GM12891 (cell line): ENCODE measurements at places on chromosomes 5 and 9.

- no peak for DNase-seq
Measured at GRCh38 chr5:5487585-5488360, 65.3 kb downstream of the ICE1 start.

DNA sequence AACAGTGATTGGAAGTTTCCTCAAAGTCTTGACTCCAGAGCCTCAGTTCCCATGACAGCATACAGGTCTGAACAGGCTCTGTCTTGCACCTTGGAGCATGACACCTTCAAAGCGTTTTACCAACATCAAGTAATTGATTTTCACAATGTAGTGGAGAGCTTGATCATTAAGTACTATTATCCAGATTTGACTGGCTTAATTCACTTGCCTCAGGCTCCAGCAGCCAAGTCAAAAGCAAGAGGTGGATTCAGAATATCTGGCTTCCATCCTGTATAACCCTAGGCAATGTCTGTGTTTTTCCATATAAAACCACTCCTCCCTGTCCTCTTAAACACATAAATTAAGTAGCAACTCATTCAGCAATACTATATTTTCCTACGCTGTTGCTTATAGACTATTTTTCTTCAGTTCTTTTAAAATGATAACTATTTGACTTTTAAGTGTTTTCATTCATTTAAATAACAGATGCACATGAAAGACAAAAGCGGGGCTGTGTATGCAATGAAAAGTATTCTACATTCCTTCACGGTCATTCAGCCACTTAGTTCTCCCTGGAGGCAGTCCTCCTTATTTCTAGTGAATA lies 150.8 kb upstream of the RANBP3L start:
- no peak for DNase-seq

GRCh38 chr5:149108651-149109280 lies 32.5 kb upstream of the ABLIM3 start:
- DNase-seq: no peak

DNA sequence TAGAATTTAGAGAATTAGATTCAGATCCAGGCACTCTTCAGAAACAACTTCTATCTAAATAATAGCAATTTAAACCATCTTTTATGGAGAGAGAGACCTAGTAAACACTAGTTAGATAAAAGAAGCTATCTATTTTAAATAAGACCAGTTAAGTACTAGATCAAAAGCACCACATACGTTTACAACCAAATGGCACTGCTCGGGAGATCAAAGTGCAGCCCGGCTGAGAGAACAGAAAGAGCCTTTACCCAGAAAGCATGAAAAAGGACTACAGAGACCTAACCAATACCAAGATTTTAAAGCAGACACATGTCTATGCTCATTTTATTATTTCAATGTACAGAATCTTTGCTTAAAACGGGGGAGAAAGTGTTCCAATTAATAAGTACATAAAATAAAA lies 30.8 kb downstream of the LIX1 start:
- DNase-seq: no peak

- DNase-seq: peak; percentile 8
Measured at GRCh38 chr9:136804509-136805206, 3.1 kb upstream of the RABL6 start.

DNA sequence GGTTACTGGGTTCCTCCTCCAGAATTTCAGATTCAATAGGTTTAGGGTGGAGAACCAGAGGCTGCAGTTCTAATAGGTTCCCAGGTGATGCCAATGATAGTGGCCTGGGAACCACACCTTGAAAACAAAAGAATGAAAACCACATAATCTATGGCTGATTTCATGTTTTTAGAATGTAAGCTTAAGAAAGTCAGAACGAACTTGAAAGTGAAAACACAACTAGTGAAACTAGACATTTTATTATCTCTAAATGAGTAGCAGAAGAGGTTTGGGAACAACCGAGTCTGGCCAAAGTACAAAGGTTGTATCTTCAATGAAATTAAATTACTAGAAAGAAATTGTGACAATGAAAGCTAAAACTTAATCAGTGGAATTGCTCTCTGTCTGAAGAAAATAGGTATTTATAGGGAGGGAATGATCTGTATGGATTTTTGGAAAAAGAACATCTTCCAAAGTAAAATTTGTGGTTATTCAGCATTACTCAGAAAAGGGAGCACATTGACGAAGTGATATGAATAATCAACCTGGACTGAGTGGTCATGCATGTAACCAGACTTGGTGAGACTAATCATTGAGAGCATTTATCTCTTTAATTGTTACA lies 24.9 kb upstream of the CEP120 start:
- DNase-seq: no peak

GRCh38 chr5:173155912-173156311 lies 11.6 kb downstream of the BNIP1 start:
- DNase-seq: no peak

GRCh38 chr9:35705836-35706430 lies 16.2 kb upstream of the TPM2 start:
- no peak for DNase-seq

GRCh38 chr9:81456431-81457006 lies 232.8 kb downstream of the TLE1 start:
- DNase-seq: no peak

- DNase-seq: no peak
Measured at GRCh38 chr9:96255698-96256097, 46.3 kb downstream of the HSD17B3 start.

- DNase-seq: no peak
Measured at GRCh38 chr5:40781843-40782409, 16.2 kb downstream of the PRKAA1 start.

DNA sequence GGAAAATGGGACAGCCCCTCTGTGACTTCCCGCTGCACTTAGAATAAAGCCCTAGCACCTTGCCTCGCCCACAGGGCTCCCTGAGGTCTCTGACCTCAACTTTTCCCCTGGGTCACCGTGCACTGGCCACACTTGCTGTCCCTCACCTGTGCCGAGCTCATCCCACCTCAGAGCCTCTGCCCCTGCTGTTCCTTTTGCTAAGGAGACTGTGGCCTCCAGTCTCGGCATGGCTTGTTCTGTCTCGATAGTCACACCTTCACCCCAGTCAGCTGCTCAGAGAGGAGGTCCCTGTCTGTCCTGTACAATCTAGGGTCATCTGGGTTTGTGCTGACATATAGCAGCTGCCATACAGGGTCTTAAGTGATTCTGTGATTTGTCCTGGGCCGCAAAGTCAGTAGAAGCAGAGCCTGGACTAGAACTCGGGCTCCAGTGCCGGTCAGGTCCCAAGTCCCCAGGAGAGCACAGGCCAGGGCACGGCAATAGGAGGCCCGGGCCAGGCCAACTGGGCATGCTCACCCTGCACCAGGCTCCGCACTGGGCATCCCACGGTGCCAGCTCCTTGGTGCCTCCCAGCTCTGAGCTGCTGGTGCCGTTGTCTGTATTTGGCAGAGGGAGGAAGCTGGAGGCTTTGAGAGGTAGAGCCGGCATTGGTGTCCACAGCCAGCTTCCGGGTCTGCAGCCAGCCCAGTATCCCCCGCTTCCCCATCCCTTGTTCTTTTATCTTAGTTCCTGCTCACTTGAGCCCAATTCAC lies 35.2 kb downstream of the NCS1 start:
- DNase-seq: no peak

- no peak for DNase-seq
Measured at GRCh38 chr5:40071870-40072269, 607.8 kb upstream of the PTGER4 start.

DNA sequence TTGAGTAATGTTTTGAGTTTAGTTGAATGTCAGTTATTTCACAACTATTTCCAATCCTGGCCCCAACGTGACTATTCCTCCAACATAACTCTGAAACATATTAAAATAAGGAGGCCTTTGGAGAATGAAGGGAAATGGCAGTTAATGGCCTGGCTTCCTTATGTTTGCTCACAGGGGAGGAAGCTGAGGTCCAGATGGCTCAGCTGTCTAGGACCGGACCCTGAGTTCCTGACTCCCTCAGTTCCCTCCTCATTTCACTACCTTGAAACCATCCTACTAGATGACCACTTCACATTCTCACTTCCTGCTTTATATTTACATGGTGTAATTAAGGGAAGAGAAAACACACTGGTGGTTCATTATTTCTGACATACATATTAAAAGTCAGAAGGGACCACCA lies 6.6 kb downstream of the OTULINL start:
- no peak for DNase-seq

GRCh38 chr5:117547192-117547591 lies 972.6 kb upstream of the SEMA6A start:
- DNase-seq: no peak

- no peak for DNase-seq
Measured at GRCh38 chr5:42454216-42454995, 31.2 kb downstream of the GHR start.

GRCh38 chr9:137286975-137287383 lies 9.5 kb downstream of the TOR4A start:
- no peak for DNase-seq

- DNase-seq: no peak
Measured at GRCh38 chr5:95741458-95741857, 10.3 kb downstream of the RHOBTB3 start.

DNA sequence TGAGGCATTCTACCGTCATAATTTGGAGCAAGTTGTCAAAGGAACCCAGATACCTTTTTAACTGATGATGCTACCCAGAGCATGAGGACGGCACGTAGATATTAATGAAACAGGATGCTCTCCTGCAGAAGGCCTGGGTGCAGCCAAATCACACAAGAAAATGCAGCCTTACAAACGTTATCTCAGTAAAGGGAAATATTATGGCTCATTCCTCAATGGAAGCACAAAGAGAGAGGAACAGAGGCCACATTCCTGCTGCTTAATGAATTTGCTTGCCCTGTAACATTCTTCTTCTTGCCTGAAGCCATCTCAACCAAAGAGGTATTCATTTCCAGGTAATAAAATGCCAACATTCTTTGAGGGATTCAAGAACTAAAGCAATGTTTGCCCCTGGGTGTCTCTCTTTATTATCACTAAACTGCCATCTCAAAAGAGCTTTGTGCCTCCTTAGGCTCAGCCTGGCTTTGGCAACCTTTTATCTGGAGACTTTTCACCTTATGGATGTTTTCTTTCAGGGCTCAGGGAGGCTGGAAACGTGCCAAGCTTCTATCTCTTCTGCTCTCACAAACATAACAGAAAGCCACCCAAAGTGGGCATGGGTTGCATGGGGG lies 92.9 kb downstream of the TNC start:
- no peak for DNase-seq

DNA sequence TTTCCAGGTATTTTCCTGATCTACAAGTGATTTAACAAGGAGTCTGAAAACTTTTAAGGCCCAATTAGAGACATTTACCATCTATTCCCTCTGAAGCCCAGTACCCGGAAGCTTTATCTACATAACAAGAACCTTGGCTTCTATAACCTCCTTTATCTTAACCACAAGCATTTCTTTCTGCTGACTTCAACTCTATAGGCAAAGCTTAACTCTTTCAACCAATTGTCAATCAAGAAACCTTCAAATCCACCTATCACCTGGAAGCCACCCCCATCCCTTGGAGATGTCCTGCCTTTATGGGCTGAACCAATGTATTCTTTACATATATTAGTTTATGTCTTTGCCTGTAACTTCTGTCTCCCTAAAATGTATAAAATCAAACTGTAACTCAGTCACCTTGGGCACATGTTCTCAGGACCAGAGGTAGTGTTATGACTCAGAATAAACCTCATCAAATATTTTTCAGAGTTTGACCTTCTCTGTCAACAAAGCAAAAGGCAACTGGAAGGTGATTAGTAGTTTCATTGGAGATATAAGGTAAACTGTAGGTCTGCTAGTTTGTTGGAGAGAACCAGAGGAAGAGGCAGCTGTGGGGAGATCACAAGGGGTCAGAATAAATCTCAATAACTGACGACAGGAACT lies 13.0 kb upstream of the RIMOC1 start:
- no peak for DNase-seq

GRCh38 chr9:15510789-15511575 lies at the start of gene PSIP1:
TSS of gene PSIP1 (minus strand) at chr9:15510970. CDS start at chr9:15510188, 782 bp downstream.
- peak; percentile 55 for DNase-seq

DNA sequence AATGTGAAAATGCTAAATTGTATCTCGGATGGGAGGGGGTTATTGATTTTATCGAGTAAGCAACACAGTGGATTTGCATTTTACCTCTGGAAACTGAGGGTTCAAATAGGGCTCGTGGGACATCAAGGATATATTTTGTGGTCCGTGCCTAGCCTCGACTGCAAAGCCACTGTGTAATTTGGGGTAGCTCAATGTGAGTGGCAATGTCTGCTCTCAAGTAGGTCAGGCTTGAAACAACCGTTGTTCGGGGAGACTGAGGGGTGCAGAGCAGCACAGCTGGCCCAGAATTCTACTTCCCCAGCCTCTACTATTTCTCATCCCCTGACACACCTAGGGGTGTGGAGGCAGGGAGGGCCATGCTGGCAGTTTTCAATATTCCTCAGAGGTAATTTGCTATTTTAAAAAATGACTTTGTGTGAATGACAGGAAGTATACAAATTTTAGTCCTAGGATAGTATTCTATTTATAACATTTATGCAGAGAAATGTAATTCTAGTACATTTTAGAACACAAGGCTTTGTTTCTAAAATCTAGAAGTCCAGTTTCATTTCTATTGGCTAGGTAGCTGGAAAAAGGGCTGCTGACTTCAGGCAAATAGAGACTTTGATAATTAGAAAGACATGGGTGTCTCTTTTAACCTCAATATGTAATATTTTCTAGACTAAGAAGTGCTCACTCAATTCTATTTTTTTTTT lies 1.4 kb upstream of the DAB2 start:
- DNase-seq: no peak

- DNase-seq: no peak
Measured at GRCh38 chr5:50978924-50979323, 312.5 kb downstream of the PARP8 start.

- no peak for DNase-seq
Measured at GRCh38 chr5:90437663-90438062, 28.1 kb upstream of the CETN3 start.

DNA sequence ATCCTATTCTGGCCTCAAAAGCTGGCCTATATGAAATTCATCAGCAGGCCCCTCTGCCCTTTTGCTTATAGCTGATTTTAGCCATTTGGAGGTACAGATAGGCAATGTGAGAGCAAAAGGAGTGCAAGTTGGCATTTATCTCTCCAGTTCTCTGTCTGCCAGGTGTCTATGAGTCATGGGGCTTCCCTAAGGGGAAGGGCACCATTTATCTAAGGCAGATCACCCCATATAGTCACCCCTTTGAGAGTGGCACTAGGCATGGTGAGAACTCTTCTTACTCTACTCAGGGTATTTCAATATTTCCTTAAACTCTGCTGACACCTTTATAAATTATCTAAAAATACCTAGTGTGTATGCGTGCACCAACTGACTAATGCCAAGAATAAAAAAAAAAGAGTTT lies 314.7 kb upstream of the CDH6 start:
- no peak for DNase-seq

DNA sequence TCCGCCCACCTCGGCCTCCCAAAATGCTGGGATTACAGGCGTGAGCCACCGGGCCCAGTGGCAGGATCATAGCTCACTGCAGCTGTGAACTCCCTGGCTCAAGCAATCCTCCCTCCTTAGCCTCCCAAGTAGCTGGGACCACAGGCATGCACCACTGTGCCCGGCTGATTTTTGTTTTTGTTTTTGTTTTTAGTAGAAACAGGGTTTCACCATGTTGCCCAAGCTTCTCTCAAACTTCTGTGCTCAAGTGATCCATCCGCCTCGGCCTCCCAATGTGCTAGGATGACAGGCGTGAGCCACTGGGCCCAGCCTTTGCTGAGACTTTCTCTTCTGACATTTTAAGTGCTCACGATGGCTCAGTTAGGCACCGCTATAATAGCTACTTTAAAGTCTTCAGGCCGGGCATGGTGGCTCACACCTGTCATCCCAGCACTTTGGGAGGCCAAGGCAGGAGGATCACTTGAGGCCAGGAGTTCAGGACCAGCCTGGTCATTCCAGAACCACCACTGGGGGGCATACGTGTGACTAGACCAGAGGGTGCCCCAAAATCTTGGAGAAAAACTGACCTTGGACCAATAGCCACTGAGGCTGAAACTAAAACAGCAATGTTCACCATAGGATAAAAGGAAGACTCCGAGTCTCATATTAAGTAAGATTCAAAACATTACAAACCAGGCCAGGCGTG lies 3.1 kb upstream of the ENTPD8 start:
- DNase-seq: no peak
